ENCODE measurements at places on chromosomes 11 and 22. TPM values are rescaled to one million over a fixed set of nuclear protein-coding genes. Genes with fewer than 3 reads are reported as not detected.
A peak's percentile ranks its signal among the peaks of the same experiment; 100 is the strongest.

DNA sequence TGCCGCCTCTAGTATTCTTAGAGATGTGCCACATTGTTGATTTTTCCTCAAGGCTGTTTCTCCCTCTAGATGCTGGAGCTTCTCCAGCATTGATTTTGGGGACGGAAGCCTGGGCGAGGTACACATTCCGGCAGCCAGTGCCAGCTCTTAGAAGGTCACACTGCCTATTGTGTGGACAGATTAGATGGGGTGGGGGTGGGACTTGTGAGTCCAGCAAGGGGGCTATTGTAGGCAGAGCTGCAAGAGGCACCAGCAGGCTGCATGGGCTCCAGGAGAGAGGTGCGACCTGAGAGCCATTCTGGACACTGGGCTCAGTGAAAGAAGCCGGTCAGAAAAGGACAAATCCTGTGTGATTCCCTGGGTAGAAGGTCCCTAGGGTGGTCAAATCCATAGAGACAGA is 12.4 kb downstream of the C11orf21 start:
- no peak for DNase-seq

GRCh38 chr11:36024716-36025115 is 80.9 kb downstream of the LDLRAD3 start:
- no peak for DNase-seq

DNA sequence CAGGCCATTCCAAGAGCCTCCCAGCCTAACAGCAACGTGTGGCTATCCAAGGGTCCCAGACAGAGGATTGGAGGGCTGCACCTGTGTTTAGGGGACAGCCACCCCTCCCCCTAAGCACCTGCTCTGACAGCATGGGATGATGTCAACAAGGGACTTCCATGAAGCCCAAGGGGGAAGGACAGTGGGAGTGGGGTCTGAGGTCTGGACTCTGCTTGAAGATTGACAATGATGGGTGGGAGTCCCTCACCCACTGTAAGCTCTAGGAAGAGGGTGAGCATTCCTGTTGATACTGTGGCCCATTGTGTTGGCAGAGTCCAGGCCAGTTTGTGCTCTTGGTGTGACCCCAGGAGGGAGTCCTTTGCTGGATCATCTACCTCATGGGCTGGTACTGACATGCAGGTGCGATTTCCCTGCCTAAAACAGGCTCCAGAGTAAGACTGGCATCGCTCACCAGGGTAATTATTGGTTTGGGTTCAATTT is 46.9 kb upstream of the TUB start:
- DNase-seq = no peak

Gene PAMR1
- total RNA-seq = under 0.01 TPM

Gene RHOD
- total RNA-seq = 16.9 TPM

Gene CDON
- total RNA-seq = 4.8 TPM

GRCh38 chr11:132311703-132312102 is 941.3 kb downstream of the NTM start:
- no peak for DNase-seq

Gene MS4A12
- not detected for total RNA-seq

Gene SSTR3
- total RNA-seq = not detected

- peak; percentile 28 for DNase-seq
These were observed 54.1 kb downstream of the GRIK4 start for GRCh38 chr11:120565466-120566155.

Gene NDUFC2
- 82.0 TPM for total RNA-seq

Gene MYO18B
- under 0.01 TPM for total RNA-seq

- DNase-seq = no peak
These were observed 83.7 kb downstream of the STIM1 start for GRCh38 chr11:3939211-3939610.

DNA sequence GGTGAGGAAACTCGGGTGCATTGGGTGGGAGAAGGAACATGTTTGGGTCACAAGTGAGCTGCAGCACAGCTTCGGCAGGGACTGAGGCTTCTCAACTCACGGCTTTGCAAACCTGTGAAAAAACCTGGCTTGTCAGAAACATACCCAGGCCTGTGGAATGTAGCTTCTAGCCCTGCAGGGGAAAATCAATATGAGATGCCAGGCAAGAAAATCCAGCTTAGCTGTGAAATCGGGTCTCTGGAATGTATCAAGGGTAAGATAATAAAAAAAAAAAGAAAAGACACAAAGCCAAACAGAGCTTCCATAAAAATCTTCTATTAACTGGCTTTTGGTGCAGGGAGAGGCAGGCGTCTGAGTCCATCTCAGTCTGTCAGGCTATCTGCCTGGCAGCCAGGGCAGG is 28.5 kb downstream of the UQCR10 start:
- no peak for DNase-seq

Gene MMP3
- total RNA-seq = not detected

Gene CDCA5
- 3.9 TPM for total RNA-seq

Gene NPTXR
- total RNA-seq = 0.13 TPM

GRCh38 chr22:37193629-37194191 is 5.7 kb upstream of the C1QTNF6 start:
- DNase-seq = peak; percentile 10

DNA sequence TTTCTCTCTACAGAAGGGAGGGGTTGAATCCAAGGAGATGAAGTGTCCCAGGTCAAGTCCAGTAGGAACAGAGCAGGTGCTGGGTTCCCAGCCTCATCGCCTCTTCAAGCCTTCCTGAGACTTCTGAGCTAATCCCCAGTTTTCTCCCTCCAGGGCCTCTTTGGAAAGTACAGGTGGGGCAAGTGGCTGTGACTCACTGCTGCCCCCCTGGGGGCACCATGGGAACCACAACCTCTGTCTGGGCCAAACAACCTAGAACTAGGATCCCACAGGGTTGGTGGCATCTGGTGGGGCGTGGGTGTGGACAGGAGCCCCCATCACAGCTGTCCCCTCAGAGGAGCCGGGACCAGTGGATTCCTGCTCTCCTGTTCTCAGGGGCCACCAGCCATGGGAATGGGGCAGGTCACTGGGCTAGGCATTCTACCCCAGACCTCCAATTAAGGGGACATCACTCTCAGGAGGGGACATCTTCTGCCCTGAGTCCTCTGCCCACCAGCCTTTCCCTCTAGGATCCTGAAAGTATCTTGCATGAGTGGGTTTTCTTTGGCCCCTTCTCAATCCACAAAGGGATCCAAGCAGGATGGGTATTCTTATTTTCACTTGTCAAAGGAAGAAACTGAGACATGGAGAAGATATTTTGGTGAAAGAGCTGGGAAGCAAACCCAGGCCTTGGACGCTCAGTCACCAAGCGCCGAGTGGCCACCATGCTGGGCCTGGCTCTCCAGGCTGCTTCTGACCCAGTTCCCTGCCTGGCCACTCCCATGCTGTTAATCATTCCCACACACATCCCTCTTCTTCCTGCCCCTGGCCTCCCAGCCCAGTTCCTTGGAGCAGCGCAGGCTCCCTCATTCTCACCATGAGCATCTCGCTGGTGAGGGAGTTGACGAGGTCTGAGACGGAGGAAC is 23.8 kb downstream of the LRRC10B start:
- DNase-seq = peak; percentile 31

Gene STK33
- 0.64 TPM for total RNA-seq

GRCh38 chr22:26239581-26239980 is 70.3 kb downstream of the SEZ6L start:
- DNase-seq = no peak

Gene CD6
- not detected for total RNA-seq

- DNase-seq = no peak
These were observed 90.2 kb downstream of the PARVA start for GRCh38 chr11:12467610-12468009.

Gene MIOX
- total RNA-seq = 0.13 TPM

Gene C22orf42
- total RNA-seq = not detected

DNA sequence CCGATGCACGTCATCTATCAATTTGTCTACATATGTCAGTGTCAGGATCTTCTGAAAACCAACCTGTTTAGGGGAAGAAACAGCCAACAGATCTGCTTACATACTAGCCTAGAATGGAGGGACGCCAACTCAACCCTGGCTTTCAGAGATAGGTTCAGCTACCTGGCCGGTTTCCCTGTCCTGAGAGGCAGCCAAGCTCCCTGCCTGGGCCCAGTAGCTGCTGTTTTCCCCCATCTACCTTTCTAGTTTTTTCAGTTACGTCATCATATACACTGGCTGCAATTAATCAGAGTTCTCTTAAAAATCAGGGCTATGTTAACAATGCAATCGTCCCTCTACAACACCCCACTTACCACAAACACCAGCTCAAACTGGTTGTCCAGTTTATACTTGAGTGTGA is 1.0 kb downstream of the SRPRA start:
- no peak for DNase-seq

Gene RDX
- total RNA-seq = 90.6 TPM

- DNase-seq = no peak
These were observed 29.6 kb downstream of the EHF start for GRCh38 chr11:34650528-34650927.

Gene KREMEN1
- total RNA-seq = 0.26 TPM

Gene IL18BP
- total RNA-seq = 1.5 TPM

Gene ADAMTS15
- total RNA-seq = 26.2 TPM

DNA sequence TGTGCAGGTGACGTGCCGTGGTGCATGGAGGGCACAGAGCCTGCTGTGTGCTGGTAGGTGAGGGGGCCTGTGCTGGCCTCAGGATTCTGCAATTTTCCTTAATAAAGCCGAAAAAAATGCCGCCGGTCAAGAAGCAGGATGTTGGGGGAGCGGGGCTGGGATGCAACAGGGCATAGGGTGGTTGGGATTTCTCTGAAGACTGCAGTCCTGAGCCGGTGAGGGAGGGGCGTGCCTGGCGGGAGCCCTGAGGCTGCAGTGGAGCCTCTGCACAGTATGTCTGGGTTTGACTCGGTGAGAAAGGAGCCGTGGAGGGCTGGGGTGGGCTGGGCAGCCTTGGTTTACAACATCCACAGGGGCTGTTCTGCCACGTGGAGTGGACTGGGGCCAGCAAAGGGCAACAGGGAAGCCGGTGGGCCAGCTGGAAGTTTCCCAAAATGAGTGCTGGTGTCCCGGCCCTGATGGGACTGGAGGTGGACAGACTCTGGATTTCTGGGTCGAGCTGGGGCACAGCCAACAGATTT is 1.3 kb downstream of the CDHR5 start:
- no peak for DNase-seq

Gene MYO7A
- 8.3 TPM for total RNA-seq

GRCh38 chr11:74366576-74366975 is 31.7 kb downstream of the PGM2L1 start:
- DNase-seq = no peak

Gene CDC42EP2
- total RNA-seq = 6.4 TPM

- no peak for DNase-seq
These were observed 77.2 kb downstream of the TMPRSS5 start for GRCh38 chr11:113628912-113629311.

GRCh38 chr11:58742140-58742539 is 10.4 kb upstream of the GLYAT start:
- DNase-seq = no peak

- no peak for DNase-seq
These were observed 127.8 kb downstream of the PARVA start for GRCh38 chr11:12505183-12505582.

GRCh38 chr11:13114566-13115379 is 105.7 kb downstream of the RASSF10 start:
- DNase-seq = peak; percentile 77

Data from dermis microvascular lymphatic vessel endothelial cell (primary cell).